Activated naive CD4-positive, alpha-beta T cell treated with anti-CD3 and anti-CD28 coated beads, Interleukin-2, amount 50 U/mL, for 16 hours (primary cell): ENCODE measurements at places on chromosomes 5 and 9.

GRCh38 chr5:141695627-141696215, 13.7 kb upstream of the ARAP3 start:
- no peak for DNase-seq

DNA sequence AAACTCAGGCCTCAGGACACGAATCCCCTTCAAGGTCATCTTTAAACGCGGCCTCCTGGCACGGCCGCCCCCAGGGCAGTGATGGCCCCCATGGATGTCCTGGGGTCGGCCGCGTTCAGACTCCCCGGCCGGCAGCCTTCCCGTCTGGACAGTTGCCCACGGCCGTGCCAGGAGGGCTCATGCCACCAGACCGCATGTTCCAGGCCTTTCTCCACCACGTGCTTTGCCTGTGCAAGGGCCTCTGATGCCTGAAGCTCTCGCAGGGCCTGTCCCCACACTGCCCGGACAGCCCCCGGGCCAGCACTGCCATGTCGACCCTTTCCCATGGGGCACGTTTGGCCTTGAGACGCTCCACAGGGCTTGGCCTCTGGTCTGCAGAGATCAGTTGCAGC, 34.6 kb downstream of the SLC9A3 start:
- DNase-seq, result no peak

DNA sequence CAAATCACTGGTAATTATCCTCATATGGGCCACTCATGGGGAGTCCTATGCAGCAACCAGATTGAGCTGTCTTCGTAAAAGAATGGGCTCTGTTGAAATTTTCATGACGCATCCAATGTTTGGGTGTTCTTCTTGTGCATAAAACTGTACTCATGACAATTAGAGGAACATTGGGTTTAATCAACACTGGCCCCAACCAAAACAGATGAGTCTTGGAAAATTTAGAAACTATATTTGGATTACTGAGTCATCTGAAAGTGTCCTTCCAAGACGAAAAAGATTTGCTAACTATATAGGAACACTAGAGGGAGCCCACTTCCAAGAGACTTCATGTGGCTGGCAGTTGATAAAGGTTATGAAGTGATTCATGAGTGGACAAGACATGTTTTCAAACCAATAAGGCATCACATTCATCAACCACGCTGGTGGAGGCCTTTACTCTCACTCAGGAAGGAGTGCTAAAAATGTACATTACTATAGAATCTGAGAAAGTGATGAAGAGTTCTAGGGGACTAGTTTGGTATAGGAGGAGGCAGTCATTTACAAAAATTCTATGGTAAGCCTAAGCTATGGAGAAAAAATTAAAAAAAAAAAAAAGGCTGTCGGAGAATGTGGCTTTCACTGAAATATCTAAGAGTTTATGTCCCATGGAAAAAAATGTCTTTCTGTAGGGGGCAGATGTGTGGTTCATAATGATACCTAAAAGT, 313.5 kb downstream of the PRDM9 start:
- DNase-seq, result no peak

DNA sequence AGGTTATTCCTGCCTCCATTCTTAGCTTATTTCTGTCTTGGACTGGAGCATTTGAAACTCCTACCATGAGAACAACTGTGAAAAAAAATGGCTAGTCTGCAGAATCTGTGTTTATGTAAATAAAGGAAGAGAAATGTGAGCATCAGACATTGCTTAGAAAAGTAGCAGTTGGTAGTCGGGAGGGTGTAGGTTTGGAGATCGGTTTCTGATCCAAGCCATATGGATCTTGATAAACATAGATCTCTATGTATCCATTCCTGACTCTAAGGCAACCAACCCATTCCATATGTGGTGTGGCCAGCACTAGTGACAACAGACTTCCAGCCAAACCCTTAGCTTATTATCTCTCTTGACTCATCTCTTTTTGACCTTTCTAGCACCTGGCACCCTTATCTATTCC, 127.1 kb downstream of the NMUR2 start:
- no peak for DNase-seq
